ENCODE measurements at places on chromosomes 3 and 15.

GRCh38 chr3:32184187-32184730 is 54.2 kb upstream of the CMTM8 start:
- no peak for DNase-seq

DNA sequence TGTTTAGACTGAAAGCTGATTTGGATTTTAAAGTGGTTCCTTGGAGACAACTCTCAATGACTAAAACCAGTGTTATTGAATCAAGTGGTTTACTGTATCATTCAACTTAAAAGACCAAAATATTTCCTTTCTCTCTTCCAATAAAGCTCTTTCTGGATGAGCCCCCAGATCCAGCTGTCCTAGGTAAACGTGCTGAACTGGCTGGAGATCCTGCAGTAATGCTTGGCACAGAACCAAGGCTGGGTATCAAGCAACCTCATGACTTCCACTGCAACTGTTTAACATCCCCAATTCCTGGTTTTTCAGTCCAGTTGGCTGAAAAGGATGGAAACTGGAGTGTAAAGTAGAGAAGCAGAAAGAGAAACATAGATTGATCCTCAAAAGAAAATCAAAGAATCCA is 28.9 kb downstream of the SEC22C start:
- DNase-seq: no peak

DNA sequence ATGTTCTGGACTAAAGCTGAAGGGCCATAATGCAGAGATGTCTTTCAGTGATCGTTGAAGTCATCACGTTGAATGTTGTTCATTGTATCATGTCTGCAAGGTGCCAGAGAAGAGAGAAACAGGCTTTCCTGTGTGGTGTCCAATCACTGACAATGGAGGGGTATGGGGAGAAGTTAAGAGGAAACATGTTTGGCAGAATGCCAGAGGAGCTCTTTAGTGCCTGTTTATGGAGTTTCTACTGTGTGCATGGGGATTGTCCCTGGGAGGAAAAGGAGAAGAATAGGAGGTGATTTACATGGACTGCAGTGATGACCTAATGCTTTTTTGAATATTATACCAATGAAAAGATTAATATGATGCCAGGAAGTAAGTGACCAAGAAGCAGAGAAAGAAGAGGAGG is 11.7 kb downstream of the SCAANT1 start:
- DNase-seq: no peak

- no peak for DNase-seq
These were observed 596 bp upstream of the SGO1 start for GRCh38 chr3:20186600-20187004.

DNA sequence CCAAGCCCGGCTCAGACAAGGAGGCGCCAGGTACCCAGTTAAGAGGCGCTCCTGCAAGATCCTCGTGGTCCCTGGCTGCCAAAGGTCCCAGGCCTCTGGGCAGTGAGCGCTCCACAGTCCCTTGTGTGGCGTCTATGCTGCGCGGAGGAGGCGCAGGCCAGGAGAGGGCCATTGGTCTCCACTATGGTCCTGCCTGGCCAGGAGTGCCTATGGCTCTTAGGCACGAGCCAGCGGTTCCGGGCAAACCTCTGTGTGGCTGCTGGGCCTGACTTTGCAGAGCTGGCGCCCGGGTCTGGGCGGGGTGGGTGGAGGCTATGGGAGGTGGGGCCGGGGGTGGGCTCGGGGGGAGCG is 660 bp upstream of the ADAMTSL3 start:
- DNase-seq: no peak

DNA sequence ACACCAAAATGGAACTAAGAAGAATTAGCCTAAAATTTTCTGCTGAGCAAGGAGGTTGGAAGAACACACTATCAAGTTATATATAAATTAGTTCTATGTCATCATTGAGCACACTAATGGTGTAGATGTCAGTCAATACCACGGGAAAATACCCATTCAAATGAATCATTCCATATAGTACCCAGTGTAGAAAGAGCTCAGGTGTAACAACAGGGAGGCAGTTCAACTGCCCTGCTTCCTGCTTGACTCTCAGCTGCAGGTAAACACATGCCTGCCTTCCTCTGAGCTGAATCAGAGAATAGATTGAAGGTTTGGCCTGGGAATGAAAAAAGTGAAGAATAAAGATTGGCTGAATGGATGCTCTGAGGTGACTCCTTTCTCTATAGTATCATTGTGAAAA is 1088.0 kb downstream of the AGBL1 start:
- DNase-seq: no peak

- no peak for DNase-seq
These were observed 90.4 kb upstream of the SLC2A2 start for GRCh38 chr3:171116824-171117395.

- DNase-seq: no peak
These were observed 167.7 kb downstream of the GHSR start for GRCh38 chr3:172280406-172281051.

- no peak for DNase-seq
These were observed 3.4 kb downstream of the DUOXA2 start for GRCh38 chr15:45117308-45118130.

- DNase-seq: no peak
These were observed 6.9 kb upstream of the CLDN18 start for GRCh38 chr3:138003069-138003468.

GRCh38 chr15:89893027-89893426 is 767 bp downstream of the AP3S2 start:
- no peak for DNase-seq

DNA sequence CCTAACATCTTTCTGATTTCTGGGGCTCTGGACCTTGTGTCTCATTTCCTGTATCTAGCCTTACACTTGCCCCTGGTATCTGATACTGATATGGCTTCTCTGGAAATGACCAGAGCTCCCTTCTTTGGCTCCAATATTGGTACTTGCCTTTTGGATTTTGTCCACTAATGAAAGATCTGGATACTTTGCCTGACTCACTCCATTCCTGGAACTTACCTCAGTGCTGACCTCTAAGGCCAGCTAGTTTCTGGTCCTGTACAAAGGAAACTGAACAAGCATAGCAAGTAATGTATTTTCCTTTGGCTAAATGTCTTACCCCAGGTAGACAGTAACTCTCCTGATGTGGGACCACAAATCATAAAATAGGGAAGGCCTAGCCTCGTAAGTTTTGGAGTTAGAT is 93.8 kb upstream of the SLC4A7 start:
- DNase-seq: no peak

- no peak for DNase-seq
These were observed 17.7 kb downstream of the TTC21A start for GRCh38 chr3:39124876-39125840.

- DNase-seq: no peak
These were observed 256.7 kb upstream of the ICE2 start for GRCh38 chr15:60735559-60736047.

DNA sequence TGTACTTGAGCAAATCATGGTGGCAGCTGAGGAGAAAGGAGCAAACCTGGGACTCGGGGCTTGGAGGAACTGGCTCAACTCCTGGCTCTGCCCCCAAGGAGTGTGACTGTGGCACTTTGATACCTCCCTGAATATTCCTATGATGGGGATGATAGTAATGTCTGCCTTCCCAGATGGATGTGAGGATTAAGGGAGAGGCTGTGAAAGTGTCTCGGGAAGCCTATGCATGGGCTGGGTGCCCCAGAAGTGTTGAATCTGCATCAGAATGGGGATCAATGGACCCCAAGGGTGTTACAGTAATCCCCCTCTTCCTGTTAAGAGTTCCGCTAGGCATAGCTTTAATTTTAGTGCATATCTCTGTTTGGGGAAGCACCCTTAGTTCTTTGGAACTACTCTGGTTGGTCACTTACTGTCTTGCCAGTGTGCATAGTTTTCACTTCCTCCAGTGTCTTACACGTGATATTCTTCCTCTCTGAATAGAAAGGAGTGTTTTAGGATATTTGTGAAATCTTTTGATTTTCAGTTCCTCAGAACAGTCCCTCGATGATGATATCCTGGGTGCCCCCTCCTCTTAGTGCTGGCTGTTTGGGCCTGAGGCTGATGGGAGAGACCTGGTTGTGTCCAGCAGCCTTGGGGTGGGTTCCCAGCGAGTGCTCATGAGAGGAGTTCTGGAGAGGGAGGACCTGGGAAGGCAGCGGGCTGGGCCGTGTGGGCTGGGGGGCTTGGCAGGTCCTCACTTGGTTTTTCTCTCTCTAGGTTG is 97.5 kb downstream of the CHDH start:
- DNase-seq: no peak

GRCh38 chr3:58693940-58694850 is 27.6 kb upstream of the FAM3D start:
- DNase-seq: no peak

GRCh38 chr15:63610209-63610841 is 13.1 kb downstream of the FBXL22 start:
- peak; percentile 40 for DNase-seq

- no peak for DNase-seq
These were observed 4.4 kb upstream of the CHAC1 start for GRCh38 chr15:40948706-40949473.

- no peak for DNase-seq
These were observed 34.4 kb upstream of the MEIS2 start for GRCh38 chr15:37134699-37135131.

Measured in activated CD4-positive, CD25-positive, alpha-beta regulatory T cell (primary cell).